Right renal cortex interstitium (tissue), 3 donors: ENCODE measurements at places on chromosomes 6 and 20. TPM values are rescaled to one million over a fixed set of nuclear protein-coding genes. Genes with fewer than 3 reads are reported as not detected.

GRCh38 chr6:117498159-117498558 lies 15.7 kb downstream of the DCBLD1 start:
- DNase-seq = no peak

DNA sequence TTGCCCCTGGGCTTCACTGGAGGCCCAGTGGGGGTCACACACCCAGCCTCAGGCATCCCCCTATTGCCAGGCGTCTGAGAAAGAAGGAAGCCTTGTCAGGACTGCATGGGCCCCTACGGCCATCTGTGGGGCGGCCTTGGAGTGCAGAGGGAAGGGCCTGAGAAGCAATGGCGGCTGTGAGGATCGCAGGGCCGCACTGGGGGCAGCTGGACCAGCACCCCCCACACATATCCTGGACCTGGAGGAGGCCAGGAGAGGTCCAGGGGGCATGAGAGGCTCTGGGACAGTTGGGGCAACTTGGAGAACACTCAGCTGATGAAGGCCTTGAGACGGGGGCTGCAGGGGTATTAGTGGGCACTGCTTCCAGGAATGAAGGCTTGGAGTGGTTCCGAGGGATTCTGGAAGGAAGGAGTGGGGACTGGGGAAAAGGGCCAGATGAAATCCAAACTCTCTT lies 16.5 kb downstream of the MDFI start:
- no peak for DNase-seq

DNA sequence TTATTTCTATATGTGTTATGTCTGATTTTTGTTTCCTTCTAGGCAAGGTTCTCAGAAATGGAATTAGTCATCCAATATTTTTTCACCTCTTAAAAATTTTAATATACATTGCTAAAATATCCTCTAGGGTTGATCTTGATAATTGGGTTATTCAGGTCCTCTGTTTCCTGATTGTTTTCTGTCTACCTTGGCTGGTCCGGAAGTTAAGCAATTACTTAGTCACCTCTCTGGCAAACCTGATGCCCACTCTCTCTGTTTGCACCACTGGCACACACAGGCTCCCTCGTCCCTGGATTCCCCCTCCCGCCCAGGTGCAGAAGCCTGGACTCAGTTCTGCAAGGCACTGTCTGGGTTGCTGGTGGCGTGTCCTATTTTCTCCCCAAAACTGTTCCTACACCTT lies 27.7 kb downstream of the CST9L start:
- DNase-seq = no peak

The GLP1R gene
- 0.75 TPM for polyA plus RNA-seq

GRCh38 chr6:2807342-2808090 lies 34.1 kb downstream of the SERPINB1 start:
- DNase-seq = no peak

GRCh38 chr6:105519954-105520353 lies 117.1 kb upstream of the PREP start:
- no peak for DNase-seq

DNA sequence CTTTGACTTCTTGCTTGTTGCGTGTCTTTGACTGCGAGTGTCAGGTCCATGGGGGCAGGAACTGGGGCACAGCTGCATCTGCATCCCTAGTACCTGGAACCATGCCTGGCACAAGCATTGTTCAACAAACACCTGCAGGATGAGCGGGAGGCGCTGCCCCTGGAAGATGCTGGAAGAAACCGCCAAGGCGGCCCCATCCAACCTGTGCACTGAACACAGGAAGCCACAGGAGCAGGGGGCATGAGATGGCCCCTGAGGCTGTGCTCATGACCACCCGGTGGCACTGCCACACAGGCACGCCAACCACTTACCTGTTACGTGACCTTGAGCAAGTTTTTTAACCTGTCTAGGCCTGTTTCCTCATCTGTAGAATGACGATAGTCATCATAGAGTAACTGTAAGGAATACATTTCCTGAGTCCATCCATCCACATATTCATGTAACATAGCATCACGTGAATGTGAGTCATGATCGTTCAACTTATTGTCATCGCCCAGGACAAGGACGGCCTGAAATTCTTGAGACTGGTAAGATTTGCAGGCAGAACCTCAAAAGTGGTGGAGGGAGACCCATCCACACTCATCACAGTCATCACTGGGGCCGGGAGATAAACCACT lies 374.2 kb downstream of the PREX1 start:
- DNase-seq = no peak

DNA sequence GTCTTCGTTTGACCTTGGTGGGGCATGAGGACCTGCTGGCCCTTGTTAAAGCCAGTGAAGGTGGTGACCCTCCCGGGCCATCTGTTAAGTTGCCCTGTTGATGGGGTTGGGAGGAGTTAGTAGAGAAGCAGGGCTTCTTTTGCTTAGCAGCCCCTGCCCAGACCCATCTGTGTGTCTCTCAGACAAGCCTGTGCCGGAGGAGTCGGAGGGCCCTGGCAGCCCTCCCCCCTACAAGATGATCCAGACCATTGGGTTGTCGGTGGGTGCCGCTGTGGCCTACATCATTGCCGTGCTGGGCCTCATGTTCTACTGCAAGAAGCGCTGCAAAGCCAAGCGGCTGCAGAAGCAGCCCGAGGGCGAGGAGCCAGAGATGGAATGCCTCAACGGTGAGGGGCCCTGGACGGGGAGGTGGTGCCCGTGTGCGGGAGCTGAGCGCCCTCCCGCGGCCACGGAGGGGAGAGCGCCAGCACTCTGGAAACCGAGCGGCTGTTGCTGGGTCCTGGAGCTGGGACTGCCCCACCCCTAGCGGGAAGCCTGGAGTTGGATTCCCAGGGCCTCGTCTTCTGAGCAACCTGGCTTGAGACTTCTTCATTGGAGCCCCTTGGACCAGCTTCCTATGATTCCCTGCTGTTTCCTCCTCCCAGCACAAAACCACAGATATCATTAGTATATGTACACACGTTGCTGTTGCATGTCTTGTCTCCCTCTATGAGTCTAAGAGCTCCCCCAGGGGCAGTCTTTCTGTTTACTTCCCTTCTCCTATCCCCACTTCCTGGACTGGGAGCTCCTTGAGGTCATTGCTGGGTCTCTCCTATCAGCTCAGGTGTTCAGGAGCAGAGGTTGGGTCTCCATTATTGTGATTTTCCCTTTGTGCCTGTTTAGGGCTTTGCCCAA lies 27.6 kb upstream of the SRF start:
- DNase-seq = peak; percentile 75

The WFDC13 gene
- polyA plus RNA-seq = not detected

- no peak for DNase-seq
These were observed 195.9 kb upstream of the SULF2 start for GRCh38 chr20:47981222-47981621.

- no peak for DNase-seq
These were observed 106.5 kb downstream of the MAFB start for GRCh38 chr20:40582531-40582930.

GRCh38 chr20:62062661-62063314 lies 2.9 kb downstream of the TAF4 start:
- no peak for DNase-seq

- DNase-seq = no peak
These were observed 18.6 kb downstream of the SCML4 start for GRCh38 chr6:107805504-107805903.

- no peak for DNase-seq
These were observed 59.3 kb downstream of the CDC5L start for GRCh38 chr6:44446626-44447300.

DNA sequence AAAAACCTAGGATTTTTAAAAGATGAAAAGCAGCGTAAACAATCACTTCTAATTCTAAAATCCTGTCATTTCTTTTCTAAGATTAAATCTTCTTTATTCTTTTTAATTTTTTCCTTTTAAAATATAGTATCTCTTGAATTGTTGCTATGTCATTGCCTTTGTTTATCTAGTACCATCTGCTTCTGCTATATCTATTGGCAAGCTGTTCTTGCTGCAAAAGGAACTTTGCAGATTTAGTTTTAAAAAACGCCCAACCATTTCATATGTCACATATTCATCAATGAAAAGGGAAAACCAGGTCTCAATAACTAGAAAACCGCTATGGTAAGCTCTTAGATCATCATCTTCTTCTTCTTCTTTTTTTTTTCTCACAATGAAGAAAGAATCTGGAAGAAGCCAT lies 11.5 kb upstream of the EEF1A1 start:
- no peak for DNase-seq

The NNAT gene
- 100 TPM for polyA plus RNA-seq

- DNase-seq = no peak
These were observed 81.0 kb downstream of the EDN1 start for GRCh38 chr6:12371151-12371550.

- no peak for DNase-seq
These were observed 8.8 kb upstream of the CHRNA4 start for GRCh38 chr20:63369724-63370617.

DNA sequence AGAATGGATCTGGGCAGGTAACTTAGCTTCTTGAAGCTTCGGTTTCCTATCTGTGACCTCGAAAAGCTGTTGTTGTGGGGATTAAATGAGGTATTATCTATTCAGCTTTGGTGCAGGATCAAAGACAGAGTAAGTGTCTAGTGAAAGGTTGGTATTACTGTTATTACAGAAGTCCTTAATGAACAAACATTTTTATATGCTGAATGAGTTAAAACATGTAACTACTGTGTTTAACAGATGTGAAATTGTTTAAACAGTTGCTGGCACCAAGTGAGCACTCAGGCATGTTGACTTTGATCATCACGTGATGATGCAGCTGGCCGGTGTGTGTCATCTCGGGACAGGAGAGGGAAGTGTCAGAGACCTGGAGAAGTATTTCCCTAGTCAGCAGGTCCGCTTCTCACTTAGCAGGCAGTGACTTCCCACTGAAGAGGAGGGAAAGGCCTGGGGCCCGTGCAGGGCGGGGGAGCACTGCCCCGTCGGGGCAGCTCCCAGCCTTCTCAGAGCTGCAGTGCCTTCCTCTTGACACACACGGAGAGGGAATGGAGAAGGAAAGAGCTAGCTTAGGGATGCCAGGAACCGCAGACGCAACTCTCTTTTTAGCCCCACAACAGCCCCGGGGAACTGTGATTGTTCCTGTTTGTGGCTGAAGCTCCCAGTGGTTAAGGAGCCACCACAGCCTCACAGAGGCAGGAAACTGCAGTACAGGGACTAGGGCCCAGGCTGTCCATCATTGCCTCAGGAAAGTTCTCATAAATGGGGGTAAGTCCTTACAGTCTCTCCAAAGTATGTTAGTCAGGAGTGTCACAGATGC lies 18.0 kb downstream of the TUBB2A start:
- DNase-seq = no peak

DNA sequence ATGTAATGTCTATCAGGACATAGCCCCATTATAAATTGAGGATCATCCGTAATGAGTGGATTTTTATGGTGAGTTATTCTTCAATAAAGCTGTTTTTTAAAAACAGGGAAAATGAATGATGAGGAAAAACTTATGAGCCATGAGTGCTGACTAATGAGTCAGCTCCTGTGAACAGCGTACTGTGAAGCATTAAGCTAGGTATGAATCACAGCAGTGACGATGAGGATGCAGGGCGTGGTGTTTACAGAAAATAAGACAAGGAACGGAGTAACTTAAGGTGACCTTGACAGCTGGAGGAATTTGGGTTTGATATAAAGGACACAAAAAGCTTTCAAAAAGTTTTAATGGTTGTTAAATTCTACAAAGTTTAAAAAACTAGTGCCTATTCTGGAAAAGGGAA lies 96.3 kb downstream of the FOXF2 start:
- no peak for DNase-seq

The LRFN2 gene
- 1.2 TPM for polyA plus RNA-seq

- DNase-seq = peak; percentile 74
These were observed 50.0 kb upstream of the EZR start for GRCh38 chr6:158868890-158869825.

GRCh38 chr6:170089963-170090362 lies 200.9 kb downstream of the DLL1 start:
- DNase-seq = no peak

- no peak for DNase-seq
These were observed 3.0 kb downstream of the LAMA4 start for GRCh38 chr6:112251171-112251875.

- DNase-seq = no peak
These were observed 33.3 kb upstream of the ECHDC1 start for GRCh38 chr6:127376685-127377084.

The C6orf132 gene
- 4.1 TPM for polyA plus RNA-seq

The RRAGD gene
- 31.6 TPM for polyA plus RNA-seq

The FITM2 gene
- 9.2 TPM for polyA plus RNA-seq

The MYCT1 gene
- 20.0 TPM for polyA plus RNA-seq

The IPCEF1 gene
- polyA plus RNA-seq = 5.6 TPM

DNA sequence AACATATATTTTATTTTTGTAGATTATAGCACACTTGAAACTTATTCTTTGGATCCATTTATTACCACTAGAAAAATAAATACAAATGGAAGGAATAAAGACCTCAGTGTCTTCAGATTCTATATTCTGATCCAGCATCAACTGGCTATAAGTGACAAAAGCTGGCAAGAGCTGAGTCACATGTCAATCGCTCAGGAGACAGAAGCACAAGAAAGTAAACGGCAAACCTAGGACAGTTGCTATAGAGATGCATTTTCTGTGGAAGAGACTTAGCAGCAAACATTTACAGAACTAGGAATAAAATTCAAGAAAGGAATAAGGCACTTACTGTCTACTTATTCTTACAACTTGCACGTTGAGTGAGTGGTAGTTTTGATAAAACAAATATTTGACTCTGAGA lies 230.4 kb downstream of the CLVS2 start:
- no peak for DNase-seq

The TBXT gene
- polyA plus RNA-seq = not detected

DNA sequence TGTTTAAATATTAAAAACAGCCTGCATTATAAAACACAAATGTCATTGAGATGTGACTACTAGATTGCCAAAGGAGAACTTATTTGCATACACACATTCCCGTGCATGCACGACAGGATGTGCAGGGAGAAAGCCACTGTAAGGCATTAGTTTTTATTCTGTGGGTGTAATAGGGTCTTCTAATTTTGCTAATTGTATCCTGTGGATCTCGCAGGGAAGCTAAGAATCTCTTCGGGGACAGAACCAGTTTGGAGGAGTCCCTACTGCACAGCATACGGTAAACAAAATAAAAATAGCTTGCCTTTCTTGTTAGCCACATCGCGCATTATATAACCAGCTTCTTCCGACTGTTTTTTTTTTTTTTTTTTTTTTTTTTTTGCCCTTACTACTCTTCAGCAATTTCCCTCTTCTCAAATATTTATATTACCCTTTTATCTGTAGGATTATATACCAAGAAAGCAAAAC lies 2.0 kb downstream of the ATXN1 start:
- DNase-seq = no peak

The CRISP3 gene
- 0.55 TPM for polyA plus RNA-seq

DNA sequence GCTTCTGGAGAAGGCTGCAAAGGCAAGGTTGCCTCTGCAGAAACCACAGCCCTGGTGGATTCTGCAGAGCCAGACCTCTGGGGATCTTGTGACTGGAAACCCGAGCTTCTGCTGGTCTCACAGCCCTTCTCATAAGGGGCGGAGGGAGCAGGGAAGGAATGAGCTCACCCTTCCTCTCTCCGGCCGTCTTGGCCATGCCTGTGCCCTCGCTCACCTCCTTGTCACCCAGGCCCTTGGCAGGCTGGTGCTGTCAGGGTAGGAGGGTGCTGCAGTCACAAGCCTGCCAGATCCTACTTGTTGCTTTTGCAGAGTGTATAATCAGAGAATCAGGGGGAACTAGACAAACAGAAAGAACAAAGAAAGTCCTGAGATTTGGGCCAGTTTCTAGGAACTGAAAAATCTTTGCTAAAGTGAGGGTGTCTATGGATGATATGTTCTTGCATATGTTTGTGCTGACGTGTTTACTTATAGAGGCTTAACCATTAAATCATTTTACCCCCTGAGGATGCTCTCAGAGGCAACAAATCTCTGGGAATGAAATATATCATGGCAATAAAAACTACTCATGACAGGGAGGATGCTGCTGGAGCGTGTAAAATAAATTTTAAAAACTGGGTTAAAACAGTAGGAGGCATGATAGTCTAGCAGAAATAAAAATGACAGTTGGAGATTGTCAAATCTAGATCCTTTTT lies 244.9 kb upstream of the SOX4 start:
- peak; percentile 60 for DNase-seq
